ENCODE measurements at places on chromosomes 3 and 15.

DNA sequence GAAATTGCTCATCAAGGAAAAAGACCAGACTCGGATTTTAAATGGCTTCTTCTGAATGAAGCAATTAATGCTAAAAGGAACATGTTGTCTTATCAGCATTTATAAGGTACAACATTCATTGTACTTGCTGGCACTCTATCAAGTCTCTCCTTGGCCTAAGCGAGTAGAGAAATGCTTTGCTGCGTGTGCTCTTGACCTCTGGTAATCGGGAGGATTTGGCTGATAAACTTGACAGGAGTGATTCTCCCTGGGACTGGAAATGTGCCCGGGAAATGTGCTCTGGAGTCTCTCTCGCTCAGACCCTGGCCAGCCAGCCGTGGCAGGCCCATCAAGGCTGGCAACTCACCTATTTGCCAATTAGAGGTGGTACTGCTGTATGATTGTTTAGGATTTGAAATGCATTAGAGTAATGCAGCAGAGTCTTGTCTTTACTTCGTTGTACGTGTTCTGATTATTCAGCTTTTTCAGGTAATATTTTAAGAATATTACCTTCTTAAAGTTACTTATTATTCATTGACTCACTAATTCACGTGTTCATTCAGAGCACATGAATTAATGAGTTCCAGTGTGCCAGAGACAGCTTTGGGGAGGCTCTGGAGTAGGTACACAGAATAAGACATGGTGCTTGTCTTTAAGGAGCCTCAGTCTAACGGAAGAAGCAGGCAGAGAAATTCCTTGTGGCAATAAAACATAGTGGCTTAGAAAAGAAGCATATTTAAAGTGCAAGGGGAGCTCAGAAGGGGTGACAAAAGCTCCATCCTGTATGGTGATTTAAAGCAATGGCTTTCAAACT, 48.0 kb upstream of the TPRG1 start:
- no peak for DNase-seq

- DNase-seq = no peak
Observed at GRCh38 chr15:59063042-59063441, 41.9 kb upstream of the CCNB2 start.

DNA sequence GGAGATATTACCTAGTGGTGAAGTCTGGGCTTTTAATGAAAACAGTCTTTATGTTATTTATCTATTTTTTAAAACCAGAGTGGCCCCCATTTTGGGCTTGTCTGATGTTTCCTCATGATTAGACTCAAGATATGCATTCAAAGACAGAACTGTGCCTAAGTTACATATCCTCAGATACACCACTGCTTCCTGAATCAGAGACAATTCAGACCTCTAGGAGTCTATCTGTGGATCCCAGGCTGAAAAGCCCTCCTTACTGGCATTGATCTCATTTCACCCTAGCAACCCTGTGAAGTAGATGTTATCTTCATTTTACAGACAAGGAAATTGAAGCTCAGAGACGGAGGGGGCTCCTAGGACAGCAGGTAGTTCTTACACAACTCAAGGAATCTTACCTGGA, 16.8 kb upstream of the TGM5 start:
- no peak for DNase-seq

GRCh38 chr15:53808058-53808706, 48.7 kb upstream of the WDR72 start:
- no peak for DNase-seq

- no peak for DNase-seq
Observed at GRCh38 chr3:22886439-22887068, 316.6 kb upstream of the UBE2E2 start.

- DNase-seq = no peak
Observed at GRCh38 chr3:58117561-58118181, 93.1 kb downstream of the DNASE1L3 start.

- no peak for DNase-seq
Observed at GRCh38 chr15:48759921-48760320, 50.9 kb downstream of the CEP152 start.

- no peak for DNase-seq
Observed at GRCh38 chr15:101045835-101046691, 126.9 kb downstream of the LRRK1 start.

DNA sequence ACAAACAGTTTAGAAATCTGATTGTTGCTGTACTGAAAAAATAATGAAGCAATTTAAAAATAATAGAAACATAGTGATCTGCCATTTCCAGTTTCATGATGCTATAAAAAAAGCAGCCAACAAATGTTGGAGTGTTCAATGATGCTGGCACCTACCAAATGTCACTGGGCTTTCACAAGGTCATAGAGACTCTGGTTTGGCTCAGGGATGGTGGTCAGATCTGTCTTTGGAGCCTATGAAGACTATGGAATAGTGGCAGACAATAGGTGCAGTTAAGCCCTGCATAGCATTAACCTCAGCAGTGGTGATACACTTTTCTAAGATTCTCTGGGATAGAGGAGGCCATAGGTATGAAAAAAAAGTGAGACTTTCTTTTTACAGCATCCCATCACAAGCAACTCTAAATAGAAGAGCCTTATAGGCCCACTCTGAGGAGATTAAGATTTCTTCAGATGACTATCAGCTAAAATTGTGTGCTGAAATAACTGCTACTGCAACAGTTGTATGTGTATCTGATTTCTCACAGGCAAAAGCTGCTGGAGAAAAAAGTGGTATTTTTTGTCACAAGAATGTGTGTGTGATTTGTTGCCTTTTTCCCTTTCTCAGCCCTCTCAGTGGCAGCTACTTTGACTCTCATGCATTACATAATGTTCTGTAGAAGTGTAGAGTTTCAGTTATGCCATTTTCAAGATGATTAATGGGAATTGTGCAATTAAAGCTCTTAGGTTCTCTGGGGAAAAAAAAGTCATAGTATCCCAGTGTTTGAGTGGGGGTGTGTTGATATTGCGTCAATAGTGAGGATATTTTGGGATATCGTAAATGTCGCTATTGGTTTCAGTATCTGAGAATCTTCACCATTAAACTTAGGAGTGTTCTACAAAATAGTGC, 137.4 kb downstream of the MBNL1 start:
- DNase-seq = no peak

DNA sequence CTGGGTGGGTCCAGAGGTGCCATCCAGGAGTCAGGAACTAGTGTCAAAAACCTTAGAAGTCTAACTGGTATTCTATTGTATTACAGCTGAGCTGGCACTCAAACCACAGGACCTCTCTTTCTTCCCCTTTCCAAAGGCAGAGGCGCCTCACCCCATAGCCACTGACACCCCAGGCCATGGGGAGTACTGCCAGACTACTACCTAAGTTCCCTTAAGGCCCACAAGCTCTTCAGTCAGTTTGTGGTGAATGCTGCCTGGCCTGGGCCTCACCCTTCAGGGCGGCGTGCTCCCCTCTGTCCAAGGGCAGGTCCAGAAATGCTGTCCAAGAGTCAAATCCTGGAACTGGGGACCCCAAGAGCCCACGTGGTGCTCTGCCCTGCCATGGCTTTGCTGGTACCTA, 43.0 kb upstream of the FGF7 start:
- no peak for DNase-seq

- DNase-seq = no peak
Observed at GRCh38 chr3:48232232-48232631, 8.7 kb upstream of the ZNF589 start.

GRCh38 chr3:147620906-147621305, 211.7 kb downstream of the ZIC1 start:
- DNase-seq = no peak

- DNase-seq = no peak
Observed at GRCh38 chr15:90340345-90340744, 11.7 kb upstream of the ZNF774 start.

GRCh38 chr3:156483426-156483825, 71.5 kb downstream of the SSR3 start:
- DNase-seq = peak; percentile 10

DNA sequence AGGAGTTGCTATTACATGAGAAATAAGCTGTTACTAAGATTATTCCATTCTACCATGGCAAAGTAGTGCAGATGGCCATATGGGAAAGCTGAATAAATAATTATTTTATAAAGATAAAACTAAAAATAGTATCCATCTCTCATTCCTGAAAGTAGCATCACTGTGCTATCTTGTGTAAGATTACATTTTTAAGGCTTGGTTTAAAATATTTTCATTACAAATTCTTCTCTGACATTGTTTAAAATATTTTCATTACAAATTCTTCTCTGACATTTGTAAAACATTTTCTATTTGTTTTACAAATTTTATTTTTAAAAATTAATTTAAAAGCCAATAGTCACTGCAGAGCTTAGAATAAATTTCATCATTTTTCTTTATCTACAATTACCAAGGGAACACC, 665.5 kb upstream of the NAALADL2 start:
- no peak for DNase-seq

DNA sequence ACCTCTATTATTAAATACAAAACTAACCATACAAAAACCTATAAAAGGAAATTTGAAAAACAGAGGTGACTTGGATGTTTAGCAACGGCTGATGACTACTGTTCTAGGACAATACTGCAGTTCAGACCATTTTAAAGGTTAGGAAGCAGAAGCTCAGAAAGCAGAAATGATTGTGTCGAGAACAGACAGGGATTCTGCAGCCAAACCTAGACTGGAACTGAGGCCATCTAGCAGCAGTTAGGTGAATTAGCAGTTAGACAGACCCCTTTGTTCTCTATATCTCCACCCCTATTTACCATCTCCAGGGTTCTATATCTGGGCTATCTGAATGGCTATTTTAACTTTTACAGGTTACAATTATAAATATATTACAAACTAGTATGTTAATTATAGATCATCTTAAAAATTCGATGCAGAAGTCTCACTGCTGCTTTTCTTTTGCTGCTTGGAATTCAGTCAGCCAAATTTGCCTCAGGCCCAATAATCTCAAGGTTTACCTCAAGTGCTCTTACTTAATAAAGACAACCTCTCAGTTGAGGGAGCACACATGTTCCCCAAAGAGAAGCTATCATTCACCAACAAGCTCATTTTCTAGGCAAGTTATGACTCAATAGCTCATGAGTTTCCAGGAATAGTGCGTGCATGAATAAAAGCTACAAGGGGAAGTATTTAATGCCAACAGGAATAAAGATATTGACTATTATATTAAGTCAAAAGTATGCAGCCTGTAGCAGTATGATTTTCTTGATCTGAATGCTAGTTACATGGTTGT, 9.3 kb upstream of the IL1RAP start:
- DNase-seq = no peak

DNA sequence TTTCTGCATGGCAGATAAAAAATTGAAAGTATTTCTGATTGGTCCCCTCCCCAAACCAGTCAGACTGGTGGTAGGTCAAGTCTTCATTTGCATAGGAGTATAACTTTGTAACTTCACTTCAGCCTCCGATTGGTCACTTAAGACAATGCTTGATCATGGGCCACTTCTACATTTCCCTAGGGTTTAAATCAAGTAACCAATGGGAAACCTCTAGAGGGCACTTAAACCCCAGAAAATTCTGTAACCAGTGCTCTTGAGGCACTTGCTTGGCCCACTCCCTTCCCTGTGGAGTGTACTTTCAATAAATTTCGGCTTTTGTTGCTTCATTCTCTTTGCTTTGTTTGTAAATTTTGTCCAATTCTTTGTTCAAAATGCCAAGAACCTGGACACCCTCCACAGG, 225.5 kb downstream of the ARPP21 start:
- no peak for DNase-seq

DNA sequence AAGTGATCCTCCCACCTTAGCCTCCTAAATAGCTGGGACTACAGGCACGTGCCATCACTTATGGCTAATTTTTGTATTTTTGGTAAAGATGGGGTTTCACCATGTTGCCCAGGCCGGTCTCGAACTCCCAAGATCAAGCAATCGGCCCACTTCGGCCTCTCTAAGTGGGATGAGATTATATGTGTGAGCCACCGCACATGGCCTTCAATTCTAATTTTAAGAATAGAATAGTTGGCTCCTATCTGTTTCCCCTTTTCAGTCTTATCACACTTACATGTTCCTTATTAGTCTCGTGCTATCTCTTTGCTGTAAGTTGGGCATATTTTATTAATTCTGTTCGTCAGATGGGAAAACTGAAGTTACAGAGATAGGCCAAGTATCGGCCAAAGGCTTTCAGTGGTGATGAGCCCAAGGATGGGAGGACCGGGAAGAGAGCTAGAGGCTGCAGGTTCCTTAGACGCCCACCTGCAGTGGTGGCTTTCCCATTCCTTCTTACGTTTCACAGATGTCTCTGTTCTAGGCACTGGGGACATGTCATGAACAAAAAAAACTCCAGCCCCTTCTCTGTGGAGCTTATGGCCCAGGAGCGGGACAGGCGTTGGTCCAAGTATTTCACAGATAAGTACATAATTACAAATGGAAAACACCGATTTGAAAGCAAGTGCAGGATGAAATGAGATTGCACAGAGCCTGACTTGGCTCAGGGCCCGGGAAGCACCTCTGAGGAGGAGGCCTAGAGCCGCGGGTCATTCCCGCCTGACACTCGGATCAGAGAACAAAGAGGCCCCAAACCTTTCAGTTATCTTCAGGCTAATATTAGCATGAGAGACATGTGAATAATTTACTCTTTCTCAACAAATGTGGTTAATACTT, 91.1 kb upstream of the KLF13 start:
- no peak for DNase-seq

DNA sequence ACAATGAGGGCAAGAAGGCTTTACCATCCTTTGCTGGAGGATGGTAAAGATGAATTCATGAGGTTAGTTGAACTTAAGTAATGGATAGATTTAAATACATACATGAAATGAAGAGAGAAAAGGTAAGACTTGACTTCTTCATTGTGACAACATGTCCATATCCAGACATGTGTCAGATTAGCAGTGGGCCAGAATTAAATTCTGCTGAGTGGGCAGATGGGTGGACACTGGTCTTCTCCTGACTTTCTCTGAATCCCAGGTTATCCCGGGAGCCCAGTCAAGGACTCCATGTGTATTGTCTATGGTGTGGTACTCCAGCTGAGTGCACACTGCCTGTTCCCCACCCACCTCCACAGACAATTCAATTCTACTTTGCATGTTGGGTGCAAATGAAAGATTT, 603.1 kb downstream of the NLGN1 start:
- DNase-seq = no peak

DNA sequence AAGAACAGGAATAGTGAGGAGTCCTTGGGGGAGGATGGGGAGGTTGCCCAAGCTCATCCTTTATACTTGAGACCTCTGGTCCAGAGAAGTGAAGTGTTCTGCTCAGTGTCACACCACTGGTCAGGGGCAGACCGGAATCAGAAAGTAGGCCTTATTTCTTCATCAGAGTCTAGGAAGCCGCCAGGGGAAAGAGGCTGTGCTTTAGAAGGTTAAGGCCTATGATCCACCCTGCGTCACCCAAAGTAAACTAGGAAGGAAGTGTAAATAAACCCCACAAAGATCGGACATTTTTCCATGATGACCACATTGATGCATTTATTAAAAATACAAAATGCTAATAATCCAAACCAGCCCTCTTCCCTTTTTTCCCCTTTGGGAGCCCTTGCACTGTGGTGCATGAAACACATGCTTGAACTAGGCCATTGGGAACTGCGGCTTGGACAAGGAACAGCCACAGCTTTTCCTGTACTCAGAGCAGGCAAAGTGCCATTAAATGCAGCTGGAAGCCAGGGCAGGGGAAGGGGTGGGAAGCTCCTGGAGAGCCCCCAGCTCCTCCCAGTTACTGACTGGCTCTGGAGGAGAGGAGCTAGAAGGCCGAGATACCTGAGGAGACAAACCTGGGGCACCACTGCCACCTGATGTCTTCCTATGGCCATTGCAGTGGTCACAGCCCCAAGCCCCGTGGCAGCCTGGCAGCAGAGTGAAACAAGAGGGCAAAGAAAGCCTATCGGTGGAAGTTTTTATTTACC, 37.0 kb downstream of the CDC25A start:
- peak; percentile 58 for DNase-seq

All from activated naive CD4-positive, alpha-beta T cell treated with Interleukin-2 at 50 U/mL for 16 hours (primary cell).